Left forelimb (tissue), 1 donor: ENCODE measurements at places on chromosomes 6 and 20.

DNA sequence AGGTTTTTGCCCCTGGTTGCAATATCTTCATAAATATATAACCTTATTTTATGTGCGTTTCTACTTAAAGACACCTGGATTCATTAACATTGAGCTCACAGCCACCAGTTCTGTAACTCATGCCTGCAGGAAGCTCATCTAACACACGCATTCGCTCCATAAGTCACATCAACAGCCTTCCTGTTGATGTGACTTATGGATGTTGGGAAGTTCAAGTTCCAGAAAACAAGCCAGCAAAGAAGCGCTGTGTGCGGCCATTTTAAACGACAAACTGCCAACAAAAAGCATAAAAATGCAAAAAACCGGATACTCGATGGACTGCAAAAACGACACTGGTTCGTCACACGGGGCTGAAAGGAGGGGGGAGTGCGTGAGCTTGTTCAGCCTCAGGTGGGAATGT lies 77.9 kb upstream of the NFATC2 start:
- DNase-seq = no peak

DNA sequence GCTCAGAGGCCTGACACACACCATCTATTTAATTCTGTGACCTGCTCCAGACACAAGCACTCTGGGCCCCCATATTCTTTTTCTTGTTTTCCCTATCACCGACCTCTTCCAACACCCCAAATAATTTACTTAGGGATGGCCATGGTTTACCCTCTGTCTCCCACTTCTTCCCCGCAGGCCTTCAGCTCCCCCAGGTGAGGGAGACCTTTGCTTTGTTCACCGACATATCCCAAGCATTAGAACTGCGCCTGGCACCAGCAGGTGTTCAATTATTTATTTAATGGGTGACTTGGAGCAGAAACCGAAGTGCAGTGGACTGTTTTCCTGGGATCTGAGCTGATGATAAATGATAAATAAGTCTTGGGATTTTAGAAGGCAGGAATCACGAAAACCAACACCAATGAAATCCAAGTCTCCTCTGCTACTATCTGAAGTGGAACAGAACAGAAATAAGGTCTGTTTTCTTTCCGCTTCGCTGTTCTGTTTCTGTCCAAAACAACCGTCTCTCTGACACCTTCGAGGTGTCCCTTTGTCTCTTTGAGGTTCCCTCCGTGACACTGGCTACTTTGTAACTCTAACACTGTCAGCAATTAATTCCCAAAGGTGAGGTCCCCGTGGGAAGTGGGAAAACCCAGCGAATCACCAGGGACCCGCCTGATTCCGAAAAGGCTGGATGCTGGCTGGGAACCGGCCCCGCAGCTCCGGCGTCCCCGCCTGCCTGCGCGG lies 1.1 kb upstream of the RIN2 start:
- no peak for DNase-seq

DNA sequence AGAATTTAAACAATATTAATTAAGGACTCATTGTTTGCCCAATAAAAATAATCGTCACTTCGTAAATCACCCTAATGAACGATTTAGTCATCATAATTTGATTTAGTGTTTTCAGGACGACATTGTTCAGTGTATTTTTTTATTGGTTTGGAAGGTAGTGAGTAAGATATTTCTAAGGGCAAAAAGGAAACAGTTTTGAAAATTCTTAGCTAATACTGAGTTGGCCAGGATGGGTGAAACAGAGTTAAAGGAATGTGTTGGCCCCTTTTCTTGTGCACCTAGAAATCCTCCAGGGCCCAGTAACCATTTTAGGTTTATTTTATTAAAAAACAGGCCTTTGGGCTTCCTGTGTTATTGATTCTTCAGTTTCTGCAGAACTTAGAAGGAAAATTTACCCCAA lies 25.3 kb downstream of the ANKS1A start:
- no peak for DNase-seq

GRCh38 chr6:148459238-148459637 lies 116.6 kb downstream of the SASH1 start:
- DNase-seq = no peak
